ENCODE measurements at places on chromosomes 11 and 22.

- no peak for DNase-seq
Observed at GRCh38 chr11:8545698-8546366, 48.2 kb downstream of the STK33 start.

- no peak for DNase-seq
Observed at GRCh38 chr11:44748606-44749005, 21.8 kb downstream of the TSPAN18 start.

GRCh38 chr11:18594999-18595749 is 4.4 kb upstream of the MISFA start:
- no peak for DNase-seq

DNA sequence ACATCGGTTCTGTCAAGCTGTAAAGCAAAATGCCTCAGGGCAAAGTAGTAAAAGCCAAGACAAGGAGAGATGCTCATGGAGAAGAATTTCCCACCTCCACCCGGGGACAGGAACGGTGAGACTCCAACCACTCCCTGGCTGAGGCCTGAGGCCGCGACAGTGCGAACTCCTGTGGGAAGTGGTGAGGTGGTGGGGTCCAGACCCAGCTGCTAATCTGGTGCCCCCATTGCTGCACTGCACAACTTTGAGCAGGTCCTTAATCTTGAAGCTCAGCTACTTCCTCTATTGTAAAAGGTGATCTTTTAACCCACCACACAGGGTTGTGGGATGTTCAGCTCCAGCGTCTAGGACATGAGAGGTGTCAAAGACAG is 83.9 kb downstream of the ZC3H12C start:
- DNase-seq: no peak

DNA sequence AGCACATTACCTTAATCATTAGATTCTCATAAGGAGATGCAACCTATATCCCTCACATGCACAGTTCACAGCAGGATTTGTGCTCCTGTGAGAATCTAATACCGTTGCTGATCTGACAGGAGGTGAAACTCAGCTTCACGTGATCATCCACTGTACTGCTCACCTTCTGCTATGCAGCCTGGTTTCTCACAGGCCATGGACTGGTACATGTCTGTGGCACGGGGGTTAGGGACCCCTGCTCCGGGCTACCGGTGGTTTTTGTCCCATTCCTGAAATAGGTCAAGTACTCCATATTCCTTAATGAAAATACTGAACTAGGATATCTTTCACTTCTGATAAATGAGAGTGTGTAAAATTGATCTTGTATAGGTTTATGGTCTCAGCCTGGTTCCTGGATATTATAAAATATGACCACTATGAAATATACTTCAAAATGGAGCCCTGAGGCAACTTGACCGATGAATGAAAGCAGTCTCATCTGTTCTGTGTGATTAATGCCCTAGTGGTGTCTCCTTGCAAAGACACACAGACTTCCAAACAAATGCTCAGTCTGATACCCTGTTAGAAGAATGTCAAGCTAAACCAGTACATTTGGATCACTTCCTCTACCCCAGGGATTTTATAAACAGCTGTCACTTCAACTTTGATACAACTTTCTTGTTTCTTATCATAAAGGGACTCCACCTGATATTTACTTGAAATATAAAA is 492.9 kb upstream of the ANO3 start:
- DNase-seq: no peak

- DNase-seq: no peak
Observed at GRCh38 chr11:43681401-43681942, 934 bp downstream of the HSD17B12 start.

GRCh38 chr22:45580726-45581381 is 78.2 kb downstream of the FBLN1 start:
- DNase-seq: no peak

DNA sequence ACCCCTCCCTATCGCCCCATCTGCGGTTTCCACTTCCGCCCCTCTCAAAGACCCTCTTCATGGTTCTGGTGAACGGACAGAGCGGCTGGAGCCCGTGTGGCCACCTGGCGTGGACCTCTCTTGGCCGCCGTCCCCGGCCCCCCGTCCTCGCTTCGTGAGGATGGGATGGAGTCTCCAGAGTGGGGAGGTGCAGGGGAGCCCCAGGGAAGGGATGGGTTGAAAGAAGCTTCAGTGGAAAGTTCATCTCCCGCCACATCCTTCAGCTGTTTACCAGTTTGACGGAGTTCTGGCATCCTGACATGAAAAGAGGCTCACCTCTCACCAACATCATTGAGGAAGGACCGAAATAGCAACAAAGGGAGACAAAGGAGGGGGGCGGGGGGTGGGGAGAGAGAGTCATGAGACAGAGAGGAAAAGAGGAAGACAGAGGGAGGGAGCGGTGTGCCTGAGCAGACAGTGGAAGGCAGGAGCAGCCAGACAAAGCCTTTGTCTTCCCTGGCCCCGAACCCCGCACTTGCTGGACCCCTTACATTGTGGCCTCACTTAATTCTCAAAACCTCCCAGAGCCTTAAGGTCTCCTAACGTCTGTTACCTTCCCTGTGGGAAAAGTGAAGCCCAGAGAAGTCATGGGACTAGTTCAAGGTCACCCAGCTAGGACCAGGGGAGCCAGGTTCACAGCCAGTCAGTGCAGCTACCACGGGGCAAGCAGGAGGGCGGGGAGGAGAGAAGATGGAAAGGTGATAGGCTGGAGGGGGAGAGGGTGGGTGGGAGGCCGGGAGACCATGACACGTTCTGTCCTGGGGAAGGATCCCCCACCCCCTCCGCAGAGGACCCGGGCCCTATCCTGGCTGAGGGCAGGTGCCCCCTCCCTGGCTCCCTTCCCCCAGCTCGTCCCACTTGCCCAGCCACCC is 54.9 kb downstream of the CD6 start:
- DNase-seq: no peak

DNA sequence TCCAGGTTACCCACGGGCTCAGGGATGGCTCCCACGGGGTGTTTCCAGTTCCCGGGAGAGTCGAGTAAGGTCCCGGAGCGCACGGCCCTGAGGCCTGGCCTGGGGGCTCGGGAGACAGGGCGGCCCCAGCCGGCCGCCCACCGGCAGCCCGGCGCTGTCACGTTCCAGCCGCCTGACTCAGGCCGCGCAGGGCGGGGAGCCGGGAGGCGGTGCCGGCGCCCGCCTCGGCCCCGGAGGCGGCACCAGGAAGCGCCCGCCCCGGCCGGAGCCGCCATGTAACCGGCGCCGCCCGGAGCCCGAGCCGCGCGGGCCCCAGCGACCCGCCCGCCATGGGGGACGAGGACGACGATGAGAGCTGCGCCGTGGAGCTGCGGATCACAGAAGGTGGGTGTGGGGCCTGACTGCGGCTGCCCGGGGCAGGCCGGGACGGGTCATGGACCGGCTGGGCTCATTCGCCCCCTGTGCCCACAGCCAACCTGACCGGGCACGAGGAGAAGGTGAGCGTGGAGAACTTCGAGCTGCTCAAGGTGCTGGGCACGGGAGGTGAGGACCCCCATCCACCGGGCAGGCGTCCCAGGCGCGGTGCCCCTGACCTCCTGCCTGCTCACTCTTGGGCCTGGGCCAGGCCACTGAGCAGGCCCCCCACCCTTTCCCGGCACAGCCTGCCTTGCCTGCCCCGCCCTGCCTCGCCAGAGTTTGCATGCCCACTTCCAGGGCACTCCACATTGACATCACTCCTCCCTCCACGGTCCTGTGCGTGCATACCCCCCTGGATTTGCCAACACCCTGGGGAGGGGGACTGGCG is at the start of gene RPS6KA4:
RPS6KA4 (plus strand) TSS at position 256 of the 805 bp plus-strand sequence; CDS start at position 330, 74 bp downstream.
- peak; percentile 30 for DNase-seq

- no peak for DNase-seq
Observed at GRCh38 chr22:36383110-36383581, 4.6 kb downstream of the MYH9 start.

GRCh38 chr22:23123804-23124254 is 18.0 kb downstream of the RSPH14 start:
- DNase-seq: no peak

DNA sequence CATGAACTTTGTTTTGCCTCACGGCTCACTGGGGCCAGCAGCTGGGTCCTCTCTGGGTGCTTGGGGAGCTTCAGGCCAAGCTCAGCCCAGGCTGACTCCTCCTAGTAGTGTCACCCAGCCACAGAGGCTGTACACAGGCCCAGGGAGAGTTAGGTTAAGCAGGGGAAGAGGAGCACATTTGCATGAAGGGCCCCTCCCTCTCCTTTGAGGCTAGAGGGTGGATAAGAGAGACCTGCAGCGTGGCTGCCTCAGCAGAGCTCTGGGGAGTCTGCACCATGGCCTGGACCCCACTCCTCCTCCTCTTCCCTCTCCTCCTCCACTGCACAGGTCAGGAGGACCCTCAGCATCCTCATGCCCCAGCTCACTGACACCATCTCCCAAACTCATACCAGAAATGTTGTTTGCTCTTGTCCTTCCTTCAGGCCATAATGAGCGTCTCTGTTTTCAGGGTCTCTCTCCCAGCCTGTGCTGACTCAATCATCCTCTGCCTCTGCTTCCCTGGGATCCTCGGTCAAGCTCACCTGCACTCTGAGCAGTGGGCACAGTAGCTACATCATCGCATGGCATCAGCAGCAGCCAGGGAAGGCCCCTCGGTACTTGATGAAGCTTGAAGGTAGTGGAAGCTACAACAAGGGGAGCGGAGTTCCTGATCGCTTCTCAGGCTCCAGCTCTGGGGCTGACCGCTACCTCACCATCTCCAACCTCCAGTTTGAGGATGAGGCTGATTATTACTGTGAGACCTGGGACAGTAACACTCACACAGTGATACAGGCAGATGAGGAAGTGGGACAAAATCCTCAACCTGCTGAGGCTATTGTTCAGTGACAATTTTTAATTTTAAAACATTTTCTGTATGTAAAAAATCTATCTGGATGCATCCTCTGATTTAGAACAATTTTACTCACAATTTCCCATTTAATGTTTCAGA is 82.4 kb upstream of the VPREB1 start:
- no peak for DNase-seq
